ENCODE measurements at places on chromosomes 2 and 18. TPM values are rescaled to one million over a fixed set of nuclear protein-coding genes. Genes with fewer than 3 reads are reported as not detected.

DARS1 gene
- total RNA-seq, result 59.8 TPM

- H3K4me1 ChIP-seq, result no peaks in the 10 kb centered on the region
- no peaks in the 10 kb centered on the region for H3K36me3 ChIP-seq
- H3K4me3 ChIP-seq, result no peak overlapping the region
- H3K27me3 ChIP-seq, result no peaks in the 10 kb centered on the region
- no peak for DNase-seq
Measured at GRCh38 chr18:32553640-32554365, 83.1 kb upstream of the GAREM1 start.

DNA sequence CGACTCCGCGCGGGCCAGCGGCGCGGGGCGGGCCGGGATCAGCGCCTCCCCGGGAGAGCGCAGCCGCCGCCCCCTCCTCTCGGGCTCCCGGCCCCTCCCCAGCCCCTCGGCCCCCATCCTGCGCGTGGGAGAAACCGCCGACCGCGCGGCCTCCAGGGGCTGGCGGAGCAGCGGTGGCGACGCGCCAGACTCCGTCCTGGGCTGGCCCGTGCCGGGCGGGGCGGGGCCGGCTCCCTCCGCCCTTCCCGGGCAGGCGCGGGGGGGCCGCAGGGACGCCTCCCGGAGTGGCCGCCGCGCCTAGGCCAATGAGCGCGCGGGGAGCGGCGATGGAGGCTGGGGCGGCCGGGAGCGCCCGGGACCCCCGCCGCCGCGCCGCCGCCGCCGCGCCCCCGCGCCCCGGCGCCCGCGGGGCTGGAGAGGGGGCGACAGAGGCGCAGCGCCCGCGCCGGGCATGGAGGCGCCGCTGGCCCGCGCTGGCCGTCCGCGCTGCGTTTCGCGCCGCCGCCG, 49.1 kb downstream of the KCNIP3 start:
- H3K27ac ChIP-seq, result no peak overlapping the region
- H3K27me3 ChIP-seq, result no peaks in the 10 kb centered on the region
- peak; percentile 74 for DNase-seq
- no peaks in the 10 kb centered on the region for H3K36me3 ChIP-seq
- peak overlapping the region; percentile 76 for H3K4me3 ChIP-seq

DNA sequence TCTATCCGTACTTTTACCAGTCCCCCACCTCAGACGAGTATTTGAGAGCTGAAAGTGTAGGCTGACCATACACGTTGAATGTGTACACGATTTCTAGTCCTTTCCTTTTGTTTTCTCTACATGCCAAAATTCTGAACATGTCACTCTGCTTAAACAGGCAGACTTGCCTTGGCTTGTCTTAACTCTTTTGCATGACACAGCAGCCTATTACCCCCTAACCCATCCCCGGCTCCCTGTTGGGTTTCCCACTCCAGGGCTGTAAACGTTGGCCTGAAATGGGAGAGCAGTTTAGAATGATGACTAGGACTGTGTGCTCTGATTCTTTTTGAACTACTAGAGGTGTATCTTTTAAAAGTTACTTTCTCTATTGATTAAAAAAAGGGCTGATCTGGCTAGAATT, 19.1 kb downstream of the MTCL1 start:
- H3K4me3 ChIP-seq, result no peak overlapping the region
- H3K27me3 ChIP-seq, result no peaks in the 10 kb centered on the region
- peaks cover 2% of the 10 kb centered on the region for H3K36me3 ChIP-seq
- H3K4me1 ChIP-seq, result no peaks in the 10 kb centered on the region

DNA sequence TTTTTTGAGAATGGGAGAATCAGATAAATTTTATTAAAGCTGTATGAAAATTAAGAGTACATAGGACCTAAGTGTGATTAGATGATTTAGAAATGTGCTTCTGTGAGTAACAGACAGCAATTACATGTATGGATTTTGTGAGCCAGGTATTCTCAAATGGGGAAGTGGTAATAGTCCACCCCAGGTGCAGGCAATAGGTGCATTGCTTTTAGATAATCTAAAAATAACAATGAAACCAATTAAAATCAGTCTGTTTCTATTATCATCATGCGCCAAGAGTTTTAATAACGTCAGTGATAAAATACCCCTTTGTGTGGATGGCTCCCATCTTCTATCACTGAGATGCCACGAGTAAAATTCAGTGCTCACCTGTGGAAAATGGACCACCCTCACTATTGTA, 265.3 kb downstream of the RNF144A start:
- no peak overlapping the region for H3K4me3 ChIP-seq
- no peaks in the 10 kb centered on the region for H3K4me1 ChIP-seq
- no peaks in the 10 kb centered on the region for H3K36me3 ChIP-seq
- no peak for DNase-seq
- H3K27me3 ChIP-seq, result no peaks in the 10 kb centered on the region
